ENCODE measurements at places on chromosomes 5 and 9.

- no peak overlapping the region for H3K4me3 ChIP-seq
- H3K27me3 ChIP-seq, result peaks cover 1% of the 10 kb centered on the region
- no peaks in the 10 kb centered on the region for H3K36me3 ChIP-seq
- no peaks in the 10 kb centered on the region for H3K4me1 ChIP-seq
These were observed 61.4 kb upstream of the GAS1 start for GRCh38 chr9:87008667-87009066.

- no peak for DNase-seq
- peaks cover 3% of the 10 kb centered on the region for H3K27me3 ChIP-seq
- no peak overlapping the region for H3K4me3 ChIP-seq
- no peaks in the 10 kb centered on the region for H3K4me1 ChIP-seq
- no peaks in the 10 kb centered on the region for H3K36me3 ChIP-seq
- no peak overlapping the region for H3K27ac ChIP-seq
These were observed 178.0 kb downstream of the RFK start for GRCh38 chr9:76216161-76216649.

- H3K4me1 ChIP-seq, result peaks cover 9% of the 10 kb centered on the region
- H3K27ac ChIP-seq, result no peak overlapping the region
- no peak for DNase-seq
- H3K4me3 ChIP-seq, result no peak overlapping the region
- no peaks in the 10 kb centered on the region for H3K36me3 ChIP-seq
- H3K27me3 ChIP-seq, result no peaks in the 10 kb centered on the region
These were observed 80.0 kb downstream of the MAN2A1 start for GRCh38 chr5:109769597-109770291.

GRCh38 chr5:165448753-165449152 is 1943.3 kb downstream of the MAT2B start:
- DNase-seq, result no peak
- no peaks in the 10 kb centered on the region for H3K36me3 ChIP-seq
- H3K4me1 ChIP-seq, result no peaks in the 10 kb centered on the region
- H3K27ac ChIP-seq, result no peak overlapping the region
- H3K4me3 ChIP-seq, result no peak overlapping the region
